ENCODE measurements at places on chromosomes 12 and 14. TPM values are rescaled to one million over a fixed set of nuclear protein-coding genes. Genes with fewer than 3 reads are reported as not detected.

- DNase-seq = no peak
These were observed 532.5 kb downstream of the VRK1 start for GRCh38 chr14:97329701-97330100.

GRCh38 chr12:129830796-129831195 is 73.0 kb downstream of the TMEM132D start:
- no peak for DNase-seq

Gene GPRC5D
- polyA plus RNA-seq = 1.1 TPM

Gene TSPAN8
- polyA plus RNA-seq = 26.7 TPM

Gene GLIPR1L1
- polyA plus RNA-seq = 0.43 TPM

DNA sequence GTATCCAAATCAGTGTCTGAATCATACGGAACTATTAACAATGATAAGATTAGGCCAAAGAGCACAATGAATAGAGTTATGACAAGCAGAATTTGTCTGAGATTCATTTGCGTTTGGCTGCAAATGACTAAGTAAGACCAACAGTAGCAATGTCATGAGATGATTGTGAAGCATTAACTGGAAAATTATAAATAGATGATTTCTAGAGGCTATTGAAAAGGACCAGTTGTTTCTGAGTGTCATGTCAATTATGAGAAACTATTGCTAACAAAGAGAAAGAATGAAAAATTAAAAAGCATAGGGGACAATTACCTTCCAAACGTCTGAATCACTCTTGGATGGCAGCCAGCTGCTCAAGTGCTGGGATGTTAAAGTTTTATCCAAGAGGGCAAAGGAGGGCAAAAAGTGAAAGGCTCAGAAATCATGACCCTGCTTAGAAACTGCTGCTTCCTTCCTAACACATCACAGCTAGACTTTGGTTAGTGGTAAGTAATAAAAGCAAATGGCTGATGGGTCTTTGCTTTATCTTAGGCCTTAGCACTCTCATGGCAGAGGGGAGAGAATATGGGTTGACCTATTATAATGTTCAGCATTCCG is 89.0 kb downstream of the AKAP6 start:
- DNase-seq = no peak

GRCh38 chr14:91367173-91368171 is 50.1 kb downstream of the CCDC88C start:
- DNase-seq = no peak

DNA sequence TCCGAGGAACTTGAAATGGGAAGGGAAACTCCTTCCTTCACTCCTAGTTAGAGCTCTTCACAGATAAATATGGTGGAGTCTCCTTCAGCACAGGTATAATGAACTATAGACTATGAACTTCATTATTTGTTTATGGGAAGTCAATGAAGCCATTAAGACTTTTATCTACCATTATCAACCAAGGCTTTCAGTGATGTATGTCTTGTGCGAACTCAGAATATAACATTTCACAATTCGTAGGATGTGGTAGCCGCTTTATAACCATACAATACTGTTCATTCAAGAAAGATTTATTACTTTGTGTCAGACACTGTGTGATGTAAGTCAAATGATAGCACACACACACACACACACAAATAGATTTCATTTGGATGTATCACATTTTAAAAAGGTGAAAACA is 24.8 kb upstream of the ETNK1 start:
- no peak for DNase-seq

GRCh38 chr14:99756796-99757195 is 36.4 kb upstream of the EML1 start:
- DNase-seq = no peak

Gene RPL10L
- not detected for polyA plus RNA-seq

DNA sequence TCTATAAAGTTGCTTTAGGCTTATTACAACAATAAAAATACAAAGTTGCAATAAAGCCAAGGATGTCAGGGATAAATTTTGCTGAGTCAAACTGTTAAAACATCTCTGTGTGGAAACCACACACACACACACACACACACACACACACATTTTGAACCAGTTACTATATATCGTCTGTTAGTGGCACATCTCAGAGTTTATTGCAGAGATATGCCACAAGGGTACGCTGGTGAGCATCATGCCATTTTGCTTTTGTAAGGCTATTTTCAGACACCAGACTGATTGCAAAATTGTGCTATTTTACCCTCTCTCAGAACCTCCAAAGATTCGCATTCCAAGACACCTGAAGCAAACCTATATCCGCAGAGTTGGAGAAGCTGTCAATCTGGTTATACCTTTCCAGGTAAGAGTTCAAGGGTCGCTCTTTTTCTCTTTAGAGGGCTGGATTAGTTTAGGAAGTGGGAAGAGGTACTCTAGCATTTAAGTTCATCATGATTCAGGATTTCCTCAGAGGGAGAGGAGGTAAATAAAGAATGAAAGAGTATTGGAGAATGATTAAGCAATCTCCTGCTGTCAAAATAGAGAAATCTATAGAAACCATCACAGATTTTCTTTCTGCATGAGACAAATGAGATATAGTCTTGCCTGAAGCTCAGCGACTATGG is 27.3 kb upstream of the CHPT1 start:
- DNase-seq = peak; percentile 10

GRCh38 chr12:1995205-1995896 is 8.9 kb downstream of the DCP1B start:
- DNase-seq = no peak

- no peak for DNase-seq
These were observed 1324.1 kb downstream of the AACS start for GRCh38 chr12:126389220-126389841.
